ENCODE measurements at places on chromosomes 13 and 19. TPM values are rescaled to one million over a fixed set of nuclear protein-coding genes. Genes with fewer than 3 reads are reported as not detected.

- no peak for DNase-seq
Observed at GRCh38 chr13:95039415-95039814, 261.8 kb downstream of the ABCC4 start.

DNA sequence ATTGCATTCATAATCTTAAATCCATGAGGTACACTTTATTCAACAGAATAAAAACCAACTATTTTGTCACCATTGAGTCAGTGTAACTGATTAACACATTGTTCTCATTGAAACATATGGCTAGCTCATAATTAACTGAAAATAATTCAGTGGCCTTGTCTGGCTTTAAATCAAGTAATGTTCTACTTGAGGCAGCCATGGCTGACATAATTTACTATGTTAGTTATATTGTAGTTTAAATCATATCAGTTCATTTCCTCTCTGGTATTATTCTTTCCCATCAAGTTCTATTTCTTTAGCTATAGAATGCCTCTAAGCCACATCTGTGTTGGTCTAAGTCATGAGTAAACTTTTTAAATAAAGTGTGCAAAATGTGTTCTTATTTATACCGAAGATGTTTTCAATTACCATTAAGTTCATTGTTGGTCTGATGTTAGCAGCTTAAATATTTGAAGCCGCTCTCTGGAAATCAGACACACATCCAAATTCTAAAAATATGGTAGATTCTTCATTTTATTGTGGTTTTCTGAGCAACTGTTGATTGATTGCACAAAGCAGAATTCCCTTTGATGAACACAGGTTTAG, 393.7 kb downstream of the GPC6 start:
- DNase-seq, result no peak

DNA sequence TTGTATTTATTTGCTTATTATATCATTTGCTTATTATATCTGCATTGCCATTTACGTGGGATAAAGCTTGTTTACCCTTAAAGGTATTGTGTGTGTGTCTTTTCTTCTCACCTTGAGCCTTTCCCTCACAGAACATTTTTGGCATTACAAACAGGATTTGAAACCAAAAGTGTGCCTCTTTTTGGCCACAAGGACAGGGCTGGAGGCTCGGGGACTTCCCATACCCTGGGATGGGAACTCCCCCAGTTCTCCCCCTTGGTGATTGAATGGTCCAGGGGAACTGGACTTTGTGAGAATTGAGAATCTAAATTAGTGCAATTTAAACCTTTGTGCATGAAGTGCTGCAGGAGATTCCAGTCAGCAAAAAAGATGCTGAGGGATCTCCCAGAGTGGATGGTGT, 2.4 kb upstream of the ZNF506 start:
- no peak for DNase-seq

DIAPH3 gene
- total RNA-seq, result 1.2 TPM

GRCh38 chr13:49454388-49455006, 10.4 kb downstream of the SETDB2 start:
- DNase-seq, result no peak

DNA sequence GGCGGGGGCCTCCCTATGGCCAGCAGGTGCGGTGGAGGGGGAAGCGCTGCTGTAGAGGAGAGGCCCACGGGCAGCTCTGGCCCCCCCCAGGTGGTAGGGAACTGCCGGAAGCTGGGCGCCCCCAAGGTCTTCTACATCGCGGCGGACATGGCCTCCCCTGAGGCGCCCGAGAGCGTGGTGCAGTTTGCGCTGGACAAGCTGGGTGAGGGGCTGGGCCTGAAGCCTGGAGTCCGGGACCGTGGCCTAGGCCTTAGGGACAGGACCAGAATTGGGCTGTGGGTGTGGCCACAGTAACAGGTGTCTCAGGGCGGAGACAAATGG, 3.8 kb upstream of the RPL36 start:
- no peak for DNase-seq

- DNase-seq, result no peak
Observed at GRCh38 chr13:75366380-75367280, 115.3 kb downstream of the TBC1D4 start.

FGF22 gene
- total RNA-seq, result not detected

DNA sequence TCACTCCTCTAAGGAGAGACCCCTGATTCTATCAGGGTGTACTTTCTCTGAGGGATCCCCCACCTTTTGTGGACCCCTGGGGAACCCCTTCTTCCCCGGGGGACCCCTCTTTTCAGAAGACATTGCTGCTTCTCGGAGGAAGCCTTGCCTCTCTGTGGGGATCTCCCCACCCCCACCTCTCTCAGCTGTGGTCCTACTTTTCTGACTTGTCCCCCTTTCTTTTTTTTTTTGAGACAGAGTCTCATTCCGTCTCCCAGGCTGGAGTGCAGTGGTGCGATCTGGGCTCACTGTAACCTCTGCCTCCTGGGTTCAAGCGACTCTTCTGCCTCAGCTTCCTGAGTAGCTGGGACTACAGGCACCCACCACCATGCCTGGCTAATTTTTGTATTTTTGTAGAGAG, 18.4 kb upstream of the GATAD2A start:
- DNase-seq, result no peak

HAUS8 gene
- 4.7 TPM for total RNA-seq

AZU1 gene
- not detected for total RNA-seq

DNA sequence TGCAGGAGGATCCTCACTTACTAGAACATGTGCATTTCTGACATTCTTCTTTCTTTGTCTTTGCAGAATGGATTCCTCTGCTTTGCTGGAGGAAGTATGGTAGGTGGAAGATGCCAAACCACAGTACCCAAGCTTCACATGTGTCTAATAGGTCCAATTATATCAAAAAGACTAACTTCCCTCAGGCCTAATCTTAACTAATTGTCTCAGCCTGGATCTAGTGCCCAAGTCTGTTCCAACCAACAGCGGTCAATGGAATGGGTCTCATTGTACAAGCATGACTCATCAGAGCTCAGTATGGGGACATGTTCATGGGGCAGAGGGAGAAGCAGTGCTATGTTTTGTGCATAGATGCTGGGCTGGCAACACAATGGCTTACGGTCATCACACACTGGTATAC, 81.6 kb upstream of the CSNK1A1L start:
- no peak for DNase-seq

DNA sequence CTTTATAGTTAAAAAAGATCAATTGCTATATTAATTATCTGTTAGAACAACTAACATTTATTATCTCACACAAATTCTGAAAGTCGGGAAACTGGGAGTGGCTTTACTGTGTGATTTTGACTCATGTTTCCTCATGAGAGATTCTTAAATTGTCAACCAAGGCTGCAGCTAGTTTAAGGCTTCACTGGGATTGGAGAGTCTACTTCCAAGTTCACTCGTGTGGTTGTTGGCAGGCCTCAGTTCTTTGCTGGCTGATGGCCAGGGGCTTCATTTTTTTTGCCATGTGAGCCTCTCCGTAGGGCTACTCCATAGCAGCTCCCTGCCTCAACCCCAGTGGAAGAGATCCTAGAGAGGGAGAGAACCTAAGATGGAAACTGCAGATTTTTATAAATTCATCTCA, 24.5 kb upstream of the LPAR6 start:
- DNase-seq, result no peak

- no peak for DNase-seq
Observed at GRCh38 chr13:95185851-95186250, 115.4 kb downstream of the ABCC4 start.

DNA sequence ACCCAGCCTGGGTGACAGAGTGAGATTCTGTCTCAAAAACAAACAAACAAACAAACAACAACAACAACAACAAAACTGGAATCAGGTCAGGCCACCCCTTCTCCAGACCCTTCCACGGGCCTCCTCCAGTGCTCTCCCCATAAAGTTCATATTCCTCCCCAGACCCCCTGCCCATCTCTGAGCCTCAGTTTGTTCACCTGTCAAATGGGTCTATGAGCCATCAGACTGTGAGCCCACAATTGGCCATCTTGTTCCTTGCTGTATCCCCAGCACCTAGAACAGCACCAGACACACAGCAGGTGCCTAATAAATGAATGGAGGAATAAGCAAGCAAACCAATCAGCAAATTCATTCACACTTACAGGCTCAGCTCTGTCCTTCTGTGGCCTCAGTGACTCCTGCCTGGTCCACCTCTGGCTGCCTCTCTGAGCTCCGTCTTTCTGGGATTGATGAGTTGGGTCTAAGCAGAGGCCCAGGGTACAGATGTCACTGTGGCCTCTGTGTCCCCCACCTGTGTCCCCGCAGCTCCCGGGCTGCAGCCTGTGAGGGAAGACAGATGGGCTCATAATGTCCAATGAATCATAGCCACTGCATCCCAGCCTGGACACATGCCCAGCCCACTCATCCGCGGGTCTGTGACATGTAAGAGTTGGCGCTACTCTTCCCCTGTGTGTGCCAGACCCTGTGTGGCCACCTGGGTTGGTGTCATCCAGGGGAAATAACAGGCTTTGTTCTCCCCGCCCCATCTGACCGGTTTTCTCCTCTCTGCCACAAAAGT, 19.6 kb upstream of the PTPRS start:
- DNase-seq, result no peak

DNA sequence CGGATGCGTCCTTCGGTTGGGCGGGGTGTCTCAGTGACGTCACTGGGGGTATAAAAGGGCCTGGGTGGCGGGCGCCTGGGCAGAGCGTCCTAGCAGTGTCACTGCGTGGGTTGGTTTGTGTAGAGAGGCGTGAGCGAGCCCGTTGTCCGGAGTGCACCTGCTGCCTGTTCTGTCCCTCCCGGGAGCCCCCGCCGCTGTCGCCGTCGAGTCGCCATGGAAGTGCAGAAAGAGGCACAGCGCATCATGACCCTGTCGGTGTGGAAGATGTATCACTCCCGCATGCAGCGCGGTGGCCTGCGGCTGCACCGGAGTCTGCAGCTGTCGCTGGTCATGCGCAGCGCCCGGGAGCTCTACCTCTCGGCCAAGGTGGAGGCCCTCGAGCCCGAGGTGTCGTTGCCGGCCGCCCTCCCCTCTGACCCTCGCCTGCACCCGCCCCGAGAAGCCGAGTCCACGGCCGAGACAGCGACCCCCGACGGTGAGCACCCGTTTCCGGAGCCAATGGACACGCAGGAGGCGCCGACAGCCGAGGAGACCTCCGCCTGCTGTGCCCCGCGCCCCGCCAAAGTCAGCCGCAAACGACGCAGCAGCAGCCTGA, 2.9 kb downstream of the IER2 start:
- peak; percentile 98 for DNase-seq

GRCh38 chr19:5934774-5935472, 20.9 kb downstream of the CAPS start:
- peak; percentile 95 for DNase-seq

DNA sequence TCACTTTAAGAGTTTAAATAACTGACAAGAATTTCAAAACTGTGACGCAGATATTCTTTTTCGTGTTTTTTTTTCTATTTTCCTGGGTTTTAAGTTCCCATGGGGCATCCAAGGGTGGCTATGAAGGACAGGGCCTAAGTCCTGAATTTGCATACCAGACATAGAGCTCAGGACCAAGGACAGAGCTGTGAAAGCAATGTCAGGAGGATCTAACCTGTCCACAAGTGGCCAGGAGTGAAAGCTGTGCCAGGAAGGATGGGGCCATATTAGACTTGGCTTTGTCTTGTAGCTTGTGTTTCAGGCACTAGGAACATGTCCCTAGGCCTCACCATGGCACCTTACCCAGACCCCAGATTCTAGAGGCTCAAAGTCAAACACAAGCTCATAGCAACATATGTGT, 289.4 kb upstream of the MIR17HG start:
- no peak for DNase-seq

CAPNS1 gene
- total RNA-seq, result 181 TPM

DNA sequence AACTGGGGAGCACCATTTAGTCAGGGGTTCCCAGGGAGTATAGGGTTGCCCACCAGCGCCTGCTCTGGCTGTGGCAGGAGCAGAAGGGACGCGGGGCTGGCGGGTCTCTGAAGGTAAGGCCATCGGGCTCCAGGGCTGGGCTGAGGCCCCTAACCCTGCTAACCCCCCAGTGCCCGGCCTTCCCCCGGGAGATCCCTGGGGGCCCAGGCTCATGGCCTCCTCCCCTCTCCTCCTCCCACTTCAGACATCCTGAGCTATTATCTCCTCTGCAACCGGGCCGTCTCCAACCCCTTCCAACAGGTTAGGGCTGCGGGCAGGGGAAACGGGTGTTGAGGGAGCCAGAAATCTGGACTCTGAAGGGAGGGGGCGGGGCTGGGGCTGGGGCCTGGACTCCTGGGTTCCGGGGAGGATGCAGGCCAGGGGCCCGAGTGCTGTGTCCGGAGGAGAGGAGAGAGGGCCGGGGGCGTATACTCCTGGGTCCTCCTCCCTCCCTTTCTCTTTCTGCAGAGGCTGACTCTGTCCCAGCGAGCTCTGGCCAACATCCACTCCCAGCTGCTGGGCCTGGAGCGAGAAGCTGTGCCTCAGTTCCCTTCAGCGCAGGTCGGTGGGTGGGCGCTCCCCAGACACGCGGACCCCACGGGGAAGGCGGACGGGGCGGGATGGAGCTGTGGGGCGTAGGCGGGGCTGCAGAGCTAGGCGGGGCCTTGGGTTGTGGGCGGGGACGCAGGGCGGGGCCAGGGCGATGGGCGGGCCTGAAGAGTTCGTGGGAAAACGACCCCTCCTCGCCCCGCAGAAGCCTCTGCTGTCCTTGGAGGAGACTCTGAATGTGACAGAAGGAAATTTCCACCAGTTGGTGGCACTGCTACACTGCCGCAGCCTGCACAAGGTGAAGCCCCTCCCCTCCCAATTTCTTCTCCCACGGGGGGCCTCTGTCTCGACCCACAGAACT, 15.3 kb downstream of the TTYH1 start:
- DNase-seq, result no peak

- no peak for DNase-seq
Observed at GRCh38 chr19:38665950-38666662, 18.7 kb downstream of the ACTN4 start.

GRCh38 chr13:66659701-66660467, 570.3 kb downstream of the PCDH9 start:
- DNase-seq, result no peak

GRCh38 chr19:56404705-56405056, 549 bp downstream of the ZNF583 start:
- no peak for DNase-seq

DNA sequence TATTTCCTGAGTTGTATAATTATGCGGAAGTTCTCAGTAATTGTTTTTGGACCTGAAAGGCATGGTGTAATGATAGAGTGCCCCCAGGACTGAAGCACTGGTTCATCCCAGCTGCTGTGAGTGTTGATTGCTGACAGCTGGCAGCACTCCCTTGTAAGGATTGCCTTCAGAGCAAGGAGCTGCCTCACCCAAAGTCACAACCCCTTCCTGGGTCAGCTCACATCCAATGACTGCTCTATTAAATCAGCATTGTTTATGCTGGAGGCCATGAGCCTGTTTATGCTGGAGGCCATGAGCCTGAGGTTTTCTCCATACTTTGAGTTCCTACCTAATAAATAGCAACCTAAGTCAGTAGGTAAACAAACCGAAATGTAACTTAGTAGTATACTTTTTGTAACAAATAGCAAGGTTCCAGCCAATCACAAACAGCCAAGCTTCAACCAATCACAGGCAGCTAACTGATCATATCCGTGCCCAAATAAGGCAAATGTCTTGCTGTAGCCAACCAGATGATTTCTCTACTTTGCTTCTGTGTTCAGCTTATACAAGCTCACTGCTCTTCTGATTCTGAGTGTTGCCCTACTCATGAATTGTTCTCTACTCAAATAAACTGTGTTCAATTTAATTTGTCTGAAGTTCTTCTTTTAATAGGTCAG, 11.7 kb upstream of the SPACA6 start:
- DNase-seq, result no peak

ZSCAN5B gene
- not detected for total RNA-seq
